ENCODE measurements at places on chromosomes 11 and 22.

DNA sequence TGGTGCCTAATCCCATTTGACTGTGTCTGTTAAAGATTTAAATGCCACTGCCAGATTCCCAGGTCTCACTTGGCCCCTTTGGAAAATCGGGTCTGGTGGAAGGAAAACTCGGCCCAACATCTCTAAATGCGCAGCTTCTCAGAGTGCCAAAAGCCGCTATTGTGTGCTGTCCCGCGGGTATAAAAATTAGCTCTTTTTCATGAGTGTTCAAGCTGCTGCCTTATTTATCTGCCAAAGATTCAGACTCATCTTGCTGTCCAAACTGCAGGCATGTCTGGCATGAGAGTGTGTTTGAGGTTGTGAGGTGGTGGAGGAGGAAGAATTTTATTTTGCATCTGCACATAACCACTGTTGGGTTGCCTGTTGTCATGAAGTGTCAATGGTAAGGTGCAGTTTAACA, 91.4 kb downstream of the NELL1 start:
- DNase-seq: no peak

DNA sequence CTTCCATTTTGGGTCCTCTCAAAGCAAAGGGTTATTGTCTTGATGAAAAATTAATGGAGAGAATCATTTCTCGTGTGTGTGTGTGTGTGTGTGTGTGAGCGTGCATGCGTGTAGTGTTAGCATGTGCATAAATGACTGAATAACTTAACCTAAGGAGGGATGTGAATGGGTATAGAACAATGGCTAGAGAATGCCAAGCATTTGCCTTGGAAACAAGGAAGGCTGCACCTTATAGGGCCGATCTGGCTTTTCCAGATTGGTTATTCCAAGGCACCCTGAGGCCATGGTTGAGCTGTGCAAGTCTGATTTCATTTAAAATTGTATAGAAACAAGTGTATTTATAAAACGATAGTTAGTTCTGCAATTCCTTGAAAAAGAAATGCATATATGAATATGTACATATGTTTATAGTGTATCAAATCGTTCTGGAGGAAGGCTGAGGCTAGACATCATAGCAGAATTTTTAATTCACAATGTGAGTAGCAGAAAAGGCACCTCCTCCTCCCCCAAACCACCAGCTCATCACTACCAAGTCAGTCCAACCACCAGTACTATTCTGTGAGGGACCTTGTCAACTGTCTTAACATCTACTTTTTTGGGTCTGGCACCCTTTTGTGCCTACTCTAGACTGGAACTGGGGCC, 322.7 kb upstream of the ISX start:
- no peak for DNase-seq

DNA sequence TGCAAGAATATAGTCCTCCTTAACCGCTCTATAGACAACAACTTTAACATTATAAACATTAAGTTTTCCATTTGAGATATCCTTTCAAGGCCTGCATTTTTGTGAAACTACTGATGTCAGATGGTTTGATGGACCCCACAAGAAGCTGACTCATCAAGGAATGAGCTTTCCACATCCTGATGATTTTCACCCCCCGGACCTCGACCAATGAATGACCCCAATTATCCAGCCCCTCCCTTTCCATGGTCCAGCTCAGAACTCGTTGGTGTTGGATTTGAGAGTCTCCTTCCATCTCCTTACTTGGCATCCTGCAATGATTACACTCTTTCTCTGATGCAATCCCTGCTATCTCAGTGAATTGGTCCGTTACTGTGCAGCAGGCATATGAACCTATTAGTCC, 31.8 kb upstream of the GUCY1A2 start:
- no peak for DNase-seq

DNA sequence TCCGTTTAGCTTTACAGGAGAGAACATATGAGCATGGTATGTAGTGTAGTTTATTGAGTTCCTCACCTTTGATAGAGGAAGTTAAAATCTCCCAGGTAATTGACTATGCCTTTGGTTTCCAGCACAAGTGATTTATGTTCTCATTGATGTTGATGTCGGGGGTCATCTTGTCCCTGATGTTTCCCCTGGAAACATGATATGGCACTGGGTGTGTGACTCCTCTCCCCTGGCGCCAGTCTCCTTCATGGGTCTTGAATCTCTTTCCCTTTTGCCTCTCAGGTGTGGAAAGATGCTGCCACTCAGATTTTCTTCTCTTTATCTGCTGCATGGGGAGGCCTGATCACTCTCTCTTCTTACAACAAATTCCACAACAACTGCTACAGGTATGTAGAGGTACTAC, 28.3 kb downstream of the SLC6A5 start:
- DNase-seq: no peak

DNA sequence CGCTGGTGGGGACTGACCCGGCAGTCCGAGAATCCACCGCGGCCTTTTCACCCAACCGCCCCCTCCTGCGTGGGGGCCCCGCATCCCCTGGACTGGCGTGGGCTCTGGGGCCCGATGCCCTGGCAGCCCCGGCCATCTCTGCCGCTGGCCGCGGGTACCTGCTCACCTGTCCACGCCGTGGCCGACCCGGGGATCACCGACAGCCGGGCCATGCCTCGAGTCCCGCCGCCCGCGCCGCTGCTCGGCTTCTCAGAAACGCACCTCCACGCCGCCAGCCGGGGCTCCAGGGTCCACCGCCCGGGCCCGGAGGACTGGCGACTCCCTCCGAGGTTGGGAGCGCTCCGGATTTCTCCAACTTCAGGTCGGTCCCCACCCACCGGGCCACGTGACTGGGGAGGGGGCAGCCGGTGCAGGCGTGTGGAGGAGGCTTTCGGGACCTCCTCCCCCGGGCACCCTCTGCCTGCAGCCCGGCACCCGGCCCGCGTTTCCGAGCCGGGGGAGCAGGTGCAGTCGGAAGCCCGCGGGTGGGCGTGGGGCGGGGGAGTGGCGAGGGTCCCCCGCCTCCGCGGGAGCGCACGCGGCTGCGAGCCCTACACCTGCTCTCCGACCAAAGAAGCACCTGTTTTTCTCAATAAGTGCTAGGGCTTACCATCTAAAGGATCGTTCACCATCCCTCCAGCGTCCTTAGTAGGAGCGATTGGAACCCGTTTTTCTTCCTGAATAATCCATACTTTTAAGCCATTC, 554 bp upstream of the NRIP3 start:
- no peak for DNase-seq

- DNase-seq: peak; percentile 92
Observed at GRCh38 chr22:30947173-30947815, 21.3 kb downstream of the MORC2 start.

DNA sequence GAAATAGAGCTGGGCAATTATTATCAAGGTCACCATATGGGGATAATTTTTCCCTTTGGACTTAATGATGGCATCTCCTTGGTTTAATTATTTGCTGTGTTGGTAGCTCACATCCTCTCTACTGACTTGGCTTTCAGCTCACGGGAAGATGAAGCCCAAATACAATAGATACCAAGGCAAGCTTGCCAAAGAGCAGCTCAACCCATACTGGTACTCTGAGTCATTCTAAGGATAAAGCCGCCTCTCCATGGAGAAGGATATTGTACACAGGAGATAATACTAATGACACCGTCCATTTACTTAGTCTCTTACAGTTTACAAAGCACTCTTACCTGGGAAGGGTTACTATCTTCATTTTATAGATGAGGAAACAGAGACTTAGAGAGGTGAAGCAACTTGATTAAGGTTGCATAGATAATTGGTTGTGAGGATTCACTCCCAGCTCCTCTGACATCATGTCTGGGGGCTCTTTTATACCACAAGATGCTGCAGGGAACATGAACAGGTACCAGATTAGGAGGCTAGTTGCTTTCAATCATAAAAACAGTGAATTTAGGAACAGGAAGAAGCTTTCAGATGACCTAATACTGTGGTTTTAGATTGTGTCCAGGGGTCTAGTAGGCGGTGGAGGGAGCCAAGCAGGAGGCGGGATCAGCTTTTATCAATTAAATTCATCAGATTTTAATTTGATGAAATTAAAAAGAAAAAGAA, 48.3 kb upstream of the PICALM start:
- no peak for DNase-seq

GRCh38 chr11:130634186-130634585, 185.7 kb downstream of the ADAMTS15 start:
- no peak for DNase-seq

- DNase-seq: no peak
Observed at GRCh38 chr11:81380395-81380794, 1353.3 kb downstream of the FAM181B start.

- no peak for DNase-seq
Observed at GRCh38 chr11:118914987-118915386, 10.7 kb downstream of the BCL9L start.

GRCh38 chr11:41872426-41872825, 413.0 kb upstream of the LRRC4C start:
- no peak for DNase-seq

- no peak for DNase-seq
Observed at GRCh38 chr11:4459500-4459899, 10.4 kb downstream of the OR52K2 start.

GRCh38 chr11:70885281-70886231, 366.8 kb downstream of the SHANK2 start:
- DNase-seq: no peak

DNA sequence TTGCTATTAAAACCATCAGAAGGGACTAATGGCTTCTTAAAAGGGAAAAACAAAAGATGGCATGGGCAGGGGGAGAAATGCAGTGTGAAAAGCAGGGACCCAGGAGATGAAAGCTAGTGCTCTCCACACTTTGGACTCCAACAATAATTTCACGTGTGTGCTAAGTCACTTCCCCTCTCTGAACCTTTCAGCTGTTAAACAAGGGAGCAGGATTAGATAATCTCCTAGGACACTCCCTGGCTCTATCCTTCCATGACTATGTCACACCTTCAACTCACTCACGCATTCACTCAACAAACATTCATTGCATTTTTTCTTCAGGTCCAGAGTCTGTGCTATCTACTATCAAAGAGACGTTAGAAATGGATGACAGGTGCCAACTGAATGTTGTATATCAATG, 88.7 kb downstream of the SYN3 start:
- DNase-seq: no peak

GRCh38 chr11:13107544-13108044, 98.5 kb downstream of the RASSF10 start:
- DNase-seq: no peak

- DNase-seq: no peak
Observed at GRCh38 chr22:24410110-24410856, 17.1 kb upstream of the ADORA2A start.

DNA sequence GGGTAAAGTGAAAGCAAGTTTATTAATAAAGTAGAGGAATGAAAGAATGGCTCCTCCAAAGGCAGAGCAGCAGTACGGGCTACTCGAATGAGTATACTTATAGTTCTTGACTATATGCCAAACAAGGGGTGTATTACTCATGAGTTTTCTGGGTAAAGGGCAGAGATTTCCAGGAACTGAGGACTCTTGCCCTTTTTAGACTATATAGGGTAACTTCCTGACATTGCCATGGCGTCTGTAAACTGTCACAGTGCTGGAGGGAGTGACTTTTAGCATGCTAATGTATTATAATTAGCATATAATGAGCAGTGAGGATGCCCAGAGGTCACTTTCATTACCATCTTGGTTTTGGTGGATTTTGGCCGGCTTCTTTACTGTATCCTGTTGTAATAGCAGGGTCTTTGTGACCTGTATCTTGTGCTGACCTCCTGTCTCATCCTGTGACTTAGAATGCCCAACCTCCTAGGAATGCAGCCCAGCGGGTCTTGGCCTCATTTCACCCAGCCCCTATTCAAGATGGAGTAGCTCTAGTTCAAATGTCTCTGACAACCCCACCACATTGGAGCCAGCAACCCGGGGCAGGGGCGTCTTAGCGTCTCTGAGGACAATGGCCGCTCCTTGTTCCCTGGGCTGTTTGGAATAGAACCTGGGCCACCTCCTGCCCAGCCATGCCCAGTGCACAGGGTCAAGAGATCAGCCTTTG, 34.9 kb upstream of the CD82 start:
- no peak for DNase-seq

GRCh38 chr11:8828580-8829361, 82.2 kb upstream of the AKIP1 start:
- DNase-seq: no peak

GRCh38 chr11:59380263-59381059, 21.8 kb downstream of the OR5AN1 start:
- no peak for DNase-seq

DNA sequence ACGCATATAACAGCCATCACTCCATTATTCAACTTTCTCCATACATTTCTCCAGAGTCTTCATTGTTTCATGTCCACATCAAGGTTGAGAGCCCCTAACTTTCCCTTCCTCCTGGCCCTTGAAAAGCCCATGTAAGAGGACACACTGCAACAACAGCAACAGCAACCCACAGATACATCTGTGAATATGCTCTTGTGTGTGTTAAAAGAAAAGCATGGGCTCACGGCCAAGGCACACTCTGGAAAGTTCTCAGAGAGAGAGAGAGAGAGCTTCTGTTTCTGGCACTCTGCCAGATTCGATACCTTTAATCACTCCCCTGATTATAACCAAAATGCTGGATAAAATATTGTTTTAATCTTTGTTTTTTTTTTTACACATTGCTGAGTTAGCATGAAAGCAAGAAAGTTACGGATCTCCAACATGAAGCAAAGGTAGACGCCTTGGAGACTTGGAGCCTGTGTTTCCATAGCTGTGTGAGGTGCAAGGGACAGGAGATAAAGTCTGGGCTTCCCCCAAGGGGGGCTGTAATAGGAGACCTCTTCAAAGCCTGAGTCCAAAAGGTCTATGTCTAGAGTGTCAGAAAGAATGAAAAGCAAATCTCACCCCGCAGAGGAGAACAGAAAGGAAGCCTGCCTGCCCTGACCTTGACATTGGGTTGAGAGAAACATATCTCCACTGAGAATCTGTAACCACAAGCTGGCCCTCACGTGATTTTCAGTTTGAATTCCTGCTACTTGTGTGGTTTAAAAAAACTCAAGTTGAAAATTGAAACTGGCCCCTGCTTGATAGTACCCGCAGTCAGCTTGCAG, 33.7 kb upstream of the MPPED1 start:
- no peak for DNase-seq

- DNase-seq: no peak
Observed at GRCh38 chr11:108620958-108621772, 27.6 kb upstream of the EXPH5 start.

DNA sequence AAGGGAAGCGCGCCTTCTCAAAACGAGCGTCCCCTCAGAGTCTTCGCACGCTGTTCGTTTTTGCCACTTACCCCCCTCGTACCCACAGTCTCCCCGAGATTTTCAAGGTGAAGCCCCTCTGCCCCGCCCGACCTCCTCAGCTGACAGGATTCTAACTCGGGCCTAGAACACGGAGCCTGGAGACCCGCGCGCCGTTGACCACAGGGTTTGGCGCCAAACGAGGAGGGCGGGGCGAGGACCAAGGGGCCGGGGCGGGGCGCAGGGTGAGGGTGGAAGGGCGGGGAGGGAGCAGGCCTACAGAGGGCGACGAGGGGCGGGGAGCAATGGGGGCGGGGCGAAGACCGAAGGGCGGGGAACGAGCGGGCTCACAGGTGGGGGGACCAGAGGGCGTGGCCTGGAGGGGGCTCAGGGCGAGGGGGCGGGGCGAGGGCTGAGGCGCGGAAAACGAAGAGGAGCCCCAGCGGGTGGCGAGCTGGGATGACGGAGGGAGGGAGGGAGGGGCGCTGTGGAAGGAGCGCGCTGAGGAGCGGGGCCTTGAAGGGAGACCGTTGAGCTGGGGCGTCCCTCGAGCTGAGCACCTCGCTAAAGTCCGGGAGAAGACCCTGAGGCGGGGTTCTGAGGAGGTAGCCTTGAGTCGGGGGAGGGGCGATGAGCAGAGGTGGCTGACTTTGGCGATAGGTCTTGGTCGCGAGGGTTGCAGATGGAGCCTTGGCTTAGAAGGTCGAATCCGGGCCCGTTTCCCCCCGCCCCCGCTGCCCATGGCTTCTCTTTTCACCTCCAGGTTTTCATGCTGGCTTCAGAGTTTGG, at the start of gene DMC1:
DMC1 (minus strand) TSS at position 212 of the 807 bp plus-strand sequence. CDS start 1,927 bp downstream, outside the sequence.
- peak; percentile 33 for DNase-seq

GRCh38 chr22:22836635-22837034, 51.0 kb upstream of the IGLL5 start:
- DNase-seq: no peak
